ENCODE measurements at places on chromosomes 13 and 19.

DNA sequence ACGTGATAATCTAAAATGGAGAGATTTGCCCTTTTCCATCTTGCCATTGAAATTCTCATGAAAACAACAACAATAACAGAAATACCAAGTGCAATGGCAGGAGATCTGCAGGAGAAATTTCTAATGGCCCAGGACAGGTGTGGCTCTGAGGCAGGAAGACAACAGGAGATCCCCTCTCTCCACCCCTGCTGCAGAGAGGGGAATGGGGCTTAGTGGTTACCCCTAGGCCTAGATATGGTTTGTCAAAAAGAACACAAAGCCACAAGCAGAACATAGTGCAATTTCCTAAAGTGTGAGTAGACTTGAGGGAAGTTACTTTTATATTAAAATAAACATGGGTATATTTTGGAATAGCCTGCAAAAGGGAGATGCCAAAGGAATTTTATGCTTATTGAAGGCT lies 369.5 kb downstream of the KCNRG start:
- no peak for DNase-seq

DNA sequence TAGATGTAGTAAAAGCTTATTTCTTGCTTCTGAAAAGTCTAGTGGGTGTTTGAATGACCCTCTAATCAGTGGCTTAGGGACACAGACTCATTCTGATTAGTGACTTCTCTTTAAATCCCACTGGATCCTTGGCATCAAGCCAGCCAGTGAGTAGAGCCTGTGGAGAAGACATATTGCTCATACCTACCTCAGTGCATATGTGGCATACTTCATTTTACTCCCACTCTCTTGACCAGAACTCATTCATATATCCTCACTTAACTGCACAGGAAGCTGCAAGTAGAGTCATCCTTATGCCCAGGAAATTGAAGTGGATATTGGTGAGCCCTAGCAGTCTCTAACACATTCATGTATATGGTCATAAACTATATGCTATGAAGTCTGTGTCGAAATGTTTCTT lies 148.3 kb downstream of the PDS5B start:
- no peak for DNase-seq

DNA sequence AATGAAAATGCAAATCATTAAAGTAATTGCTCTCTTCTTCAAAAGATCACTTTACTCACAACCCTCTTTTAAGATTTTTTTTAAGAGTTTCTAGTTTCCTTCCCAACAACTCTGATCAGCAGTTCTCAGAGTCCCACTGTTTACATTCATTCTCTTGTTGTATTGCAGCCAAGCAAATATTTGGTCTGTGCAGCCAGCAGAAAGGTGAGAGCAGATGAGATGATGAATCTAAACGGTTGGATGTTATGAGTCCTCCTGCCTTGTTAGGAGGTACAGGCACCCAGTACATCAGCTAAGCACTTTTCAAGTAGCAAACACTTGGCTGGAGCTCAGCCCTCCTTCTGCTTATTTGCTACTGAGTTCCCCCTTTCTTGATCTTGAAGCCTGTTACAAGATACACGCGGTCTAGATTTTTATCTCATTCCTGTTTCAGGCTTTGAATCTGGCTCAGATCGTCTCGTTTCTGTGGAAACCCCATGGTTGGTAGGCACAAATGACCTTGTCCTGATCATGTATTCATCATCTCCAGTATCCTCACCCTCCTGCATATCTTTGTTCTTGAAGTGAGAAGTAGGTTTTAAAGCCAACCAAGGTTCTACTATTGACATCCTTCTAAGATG lies 300.7 kb downstream of the DCT start:
- DNase-seq = no peak

DNA sequence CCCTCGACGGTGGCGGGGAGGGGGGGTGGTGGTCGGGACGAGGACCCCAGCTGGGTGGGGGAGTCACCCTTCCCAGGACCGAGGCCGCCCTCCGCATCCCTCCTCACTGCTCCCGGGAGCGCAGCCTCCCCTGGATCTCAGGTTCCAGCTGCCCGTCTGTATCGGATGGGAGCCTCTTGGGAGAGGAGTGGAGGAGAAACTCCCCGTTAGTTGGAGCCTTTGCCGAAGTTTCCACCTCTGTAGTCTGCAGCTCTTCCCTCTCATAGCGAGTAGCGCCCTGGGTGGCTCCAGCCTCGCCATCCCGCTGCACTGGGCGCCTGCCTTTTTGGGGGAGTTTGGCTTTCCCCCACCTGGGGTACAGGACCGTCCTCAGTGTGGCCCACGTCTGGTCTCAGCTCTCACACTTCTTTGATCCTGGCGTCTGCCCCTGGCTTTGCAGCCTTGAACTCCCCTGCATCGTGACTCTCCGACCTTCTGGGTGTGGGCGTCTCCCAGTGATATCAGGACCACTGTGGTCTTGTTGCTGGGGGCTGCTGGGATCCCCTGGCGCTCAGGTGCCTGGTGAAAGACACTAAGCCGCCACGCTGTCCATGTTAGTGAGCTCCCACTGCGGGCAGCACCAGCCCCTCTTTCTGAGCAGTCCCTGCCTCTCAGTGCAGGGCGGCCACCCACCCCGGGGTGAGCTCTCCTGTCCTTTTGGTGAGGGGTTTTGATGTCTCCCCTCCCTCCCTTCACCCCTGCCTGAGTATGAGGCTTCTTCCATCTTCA lies 1.1 kb downstream of the CNOT3 start:
- no peak for DNase-seq

GRCh38 chr13:51645154-51645650 lies 60.9 kb downstream of the WDFY2 start:
- DNase-seq = no peak

DNA sequence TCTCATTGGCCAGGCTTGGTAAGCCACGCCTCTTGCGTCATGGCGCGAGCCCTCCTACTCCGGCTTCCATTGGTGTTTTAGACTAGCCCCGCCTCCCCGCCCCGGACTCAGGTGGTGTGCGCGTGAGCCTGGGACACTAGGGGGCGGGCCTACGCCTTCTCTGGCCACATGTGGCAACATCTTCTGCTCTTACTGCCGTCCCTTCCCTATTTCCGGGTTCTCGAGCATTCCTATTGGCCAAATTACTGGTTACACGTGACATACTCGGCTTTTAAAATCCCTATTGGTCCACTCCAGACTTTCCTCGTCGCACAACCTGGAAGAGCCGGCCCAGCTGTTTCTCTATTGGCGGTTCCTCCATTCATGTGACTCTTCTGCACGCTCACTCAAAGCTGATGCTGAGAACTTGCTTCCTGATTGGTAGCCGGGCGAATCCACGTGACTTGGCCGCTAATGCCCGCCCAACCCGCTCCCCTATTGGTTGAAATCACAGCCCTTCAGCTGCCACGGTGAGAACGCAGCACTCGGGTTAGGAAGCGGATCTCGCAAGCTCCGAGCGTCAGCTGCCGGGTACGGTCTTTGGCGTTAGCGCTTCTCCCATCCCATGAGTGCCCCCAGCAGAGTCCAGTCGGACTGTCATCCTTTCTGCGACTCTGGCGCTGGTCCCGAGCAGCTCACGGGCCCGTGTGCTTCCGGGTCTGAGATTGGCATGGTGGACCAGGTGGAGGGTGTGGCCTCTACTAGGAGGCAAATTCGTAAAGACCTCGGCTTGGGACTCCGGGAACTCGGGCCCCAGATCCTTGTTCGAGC lies at the start of gene BLOC1S3:
BLOC1S3 (plus strand) TSS at position 523 of the 810 bp plus-strand sequence. CDS start 513 bp downstream, outside the sequence.
- DNase-seq = peak; percentile 100

DNA sequence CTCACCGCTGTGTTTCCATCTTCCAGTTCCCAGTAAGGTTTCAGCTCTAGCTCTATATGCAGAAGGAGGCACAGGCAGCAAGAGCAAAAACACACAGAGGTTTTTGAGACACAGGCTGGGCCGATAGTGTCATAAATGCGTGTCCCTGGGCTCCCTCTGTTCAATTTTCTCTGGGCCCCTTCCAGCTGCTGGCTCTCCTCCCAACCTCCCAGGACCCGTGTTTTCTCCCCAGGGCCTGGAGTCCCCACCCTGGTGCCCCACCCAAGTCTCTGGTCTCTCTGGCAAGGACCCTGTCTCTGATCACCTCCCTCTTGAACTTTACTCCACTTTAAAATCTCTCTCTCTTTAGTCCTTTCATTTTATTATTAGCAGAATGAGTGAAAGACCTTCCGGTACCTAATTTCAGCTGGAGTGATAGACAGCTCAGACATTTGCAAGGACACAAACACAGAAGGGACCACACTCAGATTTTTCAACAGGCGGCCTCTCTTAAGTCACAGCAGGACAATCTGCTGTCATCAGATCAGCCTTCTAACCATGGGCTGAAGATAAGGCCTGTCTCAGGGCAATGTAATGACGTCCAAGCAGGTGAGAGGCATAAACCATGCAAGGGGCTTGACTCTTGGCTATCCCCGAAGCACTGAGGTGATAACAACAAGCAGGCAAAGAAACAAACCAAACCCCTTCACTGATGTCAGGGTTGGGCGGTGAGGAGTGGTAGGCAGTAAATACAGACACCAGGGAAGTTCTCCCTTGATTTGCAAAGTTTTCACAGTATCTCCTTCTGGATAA lies 190.0 kb upstream of the IRS2 start:
- DNase-seq = no peak

DNA sequence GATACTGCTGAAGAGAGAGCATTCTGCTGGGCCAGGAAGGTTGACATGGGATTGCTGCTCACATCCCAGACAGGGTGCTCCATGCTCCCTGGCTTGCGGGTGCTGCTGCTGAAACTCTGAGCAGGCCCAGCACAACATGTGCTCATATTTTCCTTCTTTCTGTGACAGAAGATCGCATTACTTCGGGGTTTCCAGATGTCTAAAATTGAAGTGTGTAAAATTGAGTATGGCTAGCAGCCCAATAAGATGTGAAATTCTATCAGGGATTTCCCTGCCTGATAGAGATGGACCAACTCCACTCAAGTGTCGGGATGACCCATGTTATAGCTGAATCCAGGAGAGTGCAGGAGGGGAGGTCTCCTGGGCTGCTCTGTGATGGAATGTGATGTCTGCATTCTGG lies 55.6 kb upstream of the KL start:
- DNase-seq = no peak

DNA sequence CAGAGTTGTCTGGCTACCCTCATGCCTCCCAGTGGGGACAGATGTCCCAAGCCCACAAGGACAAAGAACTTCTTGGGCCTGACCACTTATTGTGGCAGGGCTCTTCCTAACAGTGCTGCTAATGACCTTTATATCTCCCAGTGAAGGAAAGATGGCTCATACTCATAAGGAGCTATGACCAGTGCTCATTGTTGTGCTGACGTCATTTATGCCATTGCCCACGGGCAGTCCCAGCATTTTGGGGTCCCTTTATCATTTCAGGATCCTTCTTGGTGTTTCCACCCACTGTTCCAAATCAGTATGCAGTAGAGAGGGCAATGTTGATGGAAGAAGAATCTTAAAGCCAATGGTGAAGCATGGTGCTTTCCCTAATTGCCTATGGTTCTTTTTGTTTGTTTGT lies 1640.0 kb upstream of the PRR20A start:
- DNase-seq = no peak

DNA sequence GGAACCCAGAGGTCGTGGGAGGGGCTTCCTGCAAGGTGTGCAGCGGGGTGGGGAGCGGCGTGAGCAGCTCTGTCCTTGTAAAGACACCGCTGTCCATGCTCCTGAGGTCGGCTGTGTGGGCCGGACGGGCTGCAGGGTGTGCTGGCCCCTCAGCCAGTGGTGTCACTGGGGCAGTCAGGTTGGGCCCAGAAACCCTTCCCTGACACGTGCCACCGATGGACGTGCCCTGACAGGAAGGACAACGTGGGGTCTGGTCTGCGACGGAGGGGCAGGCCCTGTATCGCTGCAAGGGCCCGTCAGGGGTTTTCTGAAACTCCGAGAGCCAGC lies 4.2 kb upstream of the RPS15 start:
- no peak for DNase-seq

GRCh38 chr13:25463496-25463895 lies 91.7 kb downstream of the ATP8A2 start:
- DNase-seq = no peak

GRCh38 chr13:51608857-51609406 lies 24.7 kb downstream of the WDFY2 start:
- DNase-seq = no peak

- no peak for DNase-seq
These were observed 1145.4 kb downstream of the OLFM4 start for GRCh38 chr13:54173996-54174395.

DNA sequence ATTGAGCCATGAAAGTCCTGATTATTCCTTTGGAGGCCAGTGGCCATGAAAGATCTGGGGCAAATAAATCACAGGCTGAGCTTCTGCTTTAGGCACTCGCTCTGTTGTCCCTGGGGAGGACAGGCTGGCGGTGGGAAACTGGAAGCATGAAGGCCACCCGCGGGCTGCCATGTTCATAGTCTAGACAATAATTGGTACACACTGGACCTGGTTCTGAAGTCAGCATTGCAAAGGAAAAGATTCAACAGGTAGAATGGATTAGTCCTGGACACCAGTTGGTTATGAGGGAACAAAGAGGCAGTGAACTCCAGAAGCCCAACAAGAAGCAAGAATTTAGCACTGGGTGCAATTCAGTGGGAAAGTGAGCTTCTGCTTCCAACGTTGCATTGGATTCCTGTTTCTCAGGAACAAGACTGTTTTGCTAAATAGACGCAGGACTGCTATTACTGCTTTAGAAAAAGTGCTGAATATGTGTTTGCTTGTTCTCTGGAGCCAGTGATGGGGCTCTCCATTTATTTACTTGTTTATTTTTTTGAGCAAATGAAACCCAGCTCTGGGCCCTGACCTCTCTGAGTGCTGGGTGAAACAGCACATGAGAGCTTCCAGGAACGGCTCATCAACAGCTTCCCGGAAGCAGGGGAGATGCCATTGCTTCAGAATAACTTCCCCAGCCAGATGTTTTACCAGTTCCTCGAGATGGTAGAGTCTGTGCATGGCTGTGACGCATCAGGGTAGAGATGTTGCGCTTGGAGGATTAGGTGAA lies 336.4 kb downstream of the ZNF536 start:
- DNase-seq = no peak

DNA sequence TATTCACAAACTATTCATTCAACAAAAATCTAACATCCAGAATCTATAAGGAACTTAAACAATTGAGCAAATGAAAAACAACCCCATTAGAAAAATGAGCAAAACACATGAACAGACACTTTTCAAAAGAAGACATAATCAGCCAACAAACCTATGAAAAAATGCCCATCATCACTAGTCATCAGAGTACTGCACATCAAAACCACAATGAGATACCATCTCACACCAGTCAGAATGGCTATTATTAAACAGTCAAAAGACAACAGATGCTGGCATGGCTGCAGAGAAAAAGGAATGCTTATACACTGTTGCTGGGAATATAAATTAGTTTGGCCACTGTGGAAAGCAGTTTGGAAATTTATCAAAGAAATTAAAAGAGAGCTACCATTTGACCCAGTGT lies 487.6 kb downstream of the GPC6 start:
- no peak for DNase-seq

GRCh38 chr13:27981006-27981708 lies 7.3 kb downstream of the URAD start:
- no peak for DNase-seq

DNA sequence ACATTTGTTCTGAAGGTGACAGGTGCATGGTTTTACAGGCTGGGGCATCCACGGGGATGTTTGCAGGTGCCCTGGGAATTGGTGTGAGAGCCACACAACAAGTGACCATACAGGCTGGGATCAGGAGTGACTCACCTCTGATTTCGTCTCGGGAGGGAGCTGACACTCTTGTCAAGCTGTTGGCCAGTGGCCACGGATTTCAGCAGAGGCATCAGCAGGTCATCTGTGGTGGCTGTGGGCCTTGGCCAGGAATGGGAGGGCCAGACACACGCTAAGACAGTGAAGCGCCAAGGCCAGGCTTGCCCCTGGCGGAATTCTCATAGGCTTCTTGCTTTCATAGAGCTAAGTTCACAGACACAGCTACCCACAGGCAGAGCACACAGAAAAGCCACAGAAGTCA lies 108.6 kb downstream of the HSPH1 start:
- DNase-seq = no peak

Measured in C1 segment of cervical spinal cord (tissue), 14 donors.